ENCODE measurements at places on chromosomes 7 and 10.

- DNase-seq, result no peak
Measured at GRCh38 chr10:99779335-99779734, 3.1 kb upstream of the ABCC2 start.

- no peak for DNase-seq
Measured at GRCh38 chr10:104966563-104967297, 325.6 kb downstream of the SORCS3 start.

DNA sequence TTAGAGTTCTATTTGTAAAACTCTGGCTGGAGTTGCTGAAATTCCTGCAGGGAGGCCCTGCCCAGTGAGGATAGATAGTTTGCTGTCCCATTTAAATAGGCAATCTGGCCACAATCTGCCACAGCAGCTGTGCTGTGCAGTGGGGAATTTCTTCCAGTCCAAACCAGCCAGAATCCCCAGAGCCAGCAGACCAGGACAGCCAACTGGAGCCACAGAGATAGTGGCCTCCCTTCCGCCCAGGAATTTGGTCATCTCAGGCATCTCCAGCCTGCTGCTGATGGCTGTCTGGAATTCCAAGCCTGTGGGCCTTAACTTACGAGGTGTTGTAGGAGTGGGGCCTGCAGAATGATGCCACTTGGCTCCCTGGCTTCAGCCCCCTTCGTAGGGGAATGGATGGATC lies 643.4 kb downstream of the DNAJB9 start:
- DNase-seq, result no peak

DNA sequence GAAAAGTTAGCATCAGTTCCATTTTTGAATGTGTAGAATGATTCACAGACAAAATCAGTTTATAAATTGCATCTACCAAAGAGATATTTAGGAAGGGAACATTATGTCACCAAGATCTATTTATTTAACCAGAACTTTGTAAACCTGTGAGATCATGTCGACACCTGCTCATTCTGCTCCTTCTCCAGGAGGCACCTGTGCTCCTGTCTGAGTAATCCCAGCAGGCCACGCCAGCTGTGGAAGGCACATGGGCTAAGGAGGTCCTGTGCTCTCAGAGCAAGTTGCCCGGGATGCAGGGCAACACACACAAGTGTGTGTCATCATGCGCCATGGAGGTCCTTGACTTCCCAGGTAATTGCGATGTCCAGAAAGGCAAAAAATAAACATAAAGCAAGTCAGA lies 45.5 kb upstream of the ADARB2 start:
- DNase-seq, result no peak

DNA sequence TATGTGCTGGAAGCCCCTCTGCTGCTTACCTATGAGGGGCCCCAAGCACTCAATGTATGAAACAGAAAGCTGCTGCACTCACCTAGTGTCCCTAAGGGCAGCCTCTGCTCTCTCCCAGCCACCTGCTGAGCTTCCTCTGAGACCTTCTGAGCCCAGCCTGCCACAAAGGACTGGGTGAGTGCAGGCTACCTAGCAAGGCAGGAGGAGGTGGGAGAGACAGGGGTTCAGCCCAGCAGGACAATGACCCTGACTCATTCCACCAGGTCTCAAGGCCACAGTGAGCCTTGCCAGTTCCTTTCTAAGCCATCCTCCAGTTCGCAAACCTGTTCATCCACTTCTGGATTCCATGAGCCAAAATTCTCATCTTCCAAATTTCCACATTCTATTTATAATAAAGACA lies 16.3 kb downstream of the VOPP1 start:
- DNase-seq, result no peak
